ENCODE measurements at places on chromosomes 3 and 15. TPM values are rescaled to one million over a fixed set of nuclear protein-coding genes. Genes with fewer than 3 reads are reported as not detected.

Gene TERB2
- not detected for total RNA-seq

Gene DNAH12
- total RNA-seq, result 0.13 TPM

Gene XRN1
- 81.1 TPM for total RNA-seq

Gene VEPH1
- total RNA-seq, result 55.6 TPM

Gene TLR9
- total RNA-seq, result 0.13 TPM
